ENCODE measurements at places on chromosomes 1 and 21.

GRCh38 chr1:36947384-36947783, 86.9 kb downstream of the GRIK3 start:
- no peak for DNase-seq

GRCh38 chr1:33346927-33347649, 26.2 kb upstream of the A3GALT2 start:
- no peak for DNase-seq

GRCh38 chr1:53154859-53155438, 12.5 kb upstream of the SLC1A7 start:
- DNase-seq, result no peak

GRCh38 chr1:21950734-21951133, 13.6 kb upstream of the HSPG2 start:
- no peak for DNase-seq

DNA sequence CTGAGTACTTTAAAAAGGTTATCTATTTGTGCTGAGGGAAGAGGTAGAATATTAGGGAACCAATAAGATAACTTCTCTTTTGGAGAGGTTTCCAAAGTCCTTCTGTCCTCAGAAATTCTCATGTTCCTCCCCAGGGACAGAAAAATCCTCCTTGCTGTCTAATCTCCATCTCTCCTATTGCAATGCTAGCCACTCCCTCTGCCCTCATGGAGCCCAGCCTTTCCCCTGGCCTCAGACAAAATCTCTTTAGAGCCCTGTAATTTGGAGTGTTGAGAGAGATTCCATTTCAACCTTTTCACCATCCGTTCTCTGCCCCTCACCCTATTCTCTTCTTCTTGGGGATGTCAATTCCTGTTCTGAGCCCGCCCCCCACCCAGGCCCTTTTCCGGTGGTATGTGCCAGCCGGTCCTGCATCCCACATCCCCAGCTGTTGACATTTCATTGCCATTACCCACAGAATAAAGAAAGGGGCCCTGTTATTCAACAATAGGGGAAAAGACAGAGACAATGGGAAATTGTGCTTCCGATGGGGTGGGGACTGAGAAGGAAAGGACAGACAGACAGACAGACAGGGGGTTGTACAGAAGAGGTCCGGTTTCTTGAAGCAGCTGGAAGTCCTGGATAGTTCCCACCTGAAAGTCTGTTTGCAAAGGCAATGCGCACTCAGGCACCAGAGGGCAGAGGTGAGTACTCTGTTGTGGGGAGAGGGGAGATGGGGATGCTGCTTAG, at the start of gene HAPLN2:
Gene HAPLN2, plus strand, starts transcription at position 563 of the 729 bp plus-strand sequence. CDS start 4,076 bp downstream, outside the sequence.
- DNase-seq, result no peak

DNA sequence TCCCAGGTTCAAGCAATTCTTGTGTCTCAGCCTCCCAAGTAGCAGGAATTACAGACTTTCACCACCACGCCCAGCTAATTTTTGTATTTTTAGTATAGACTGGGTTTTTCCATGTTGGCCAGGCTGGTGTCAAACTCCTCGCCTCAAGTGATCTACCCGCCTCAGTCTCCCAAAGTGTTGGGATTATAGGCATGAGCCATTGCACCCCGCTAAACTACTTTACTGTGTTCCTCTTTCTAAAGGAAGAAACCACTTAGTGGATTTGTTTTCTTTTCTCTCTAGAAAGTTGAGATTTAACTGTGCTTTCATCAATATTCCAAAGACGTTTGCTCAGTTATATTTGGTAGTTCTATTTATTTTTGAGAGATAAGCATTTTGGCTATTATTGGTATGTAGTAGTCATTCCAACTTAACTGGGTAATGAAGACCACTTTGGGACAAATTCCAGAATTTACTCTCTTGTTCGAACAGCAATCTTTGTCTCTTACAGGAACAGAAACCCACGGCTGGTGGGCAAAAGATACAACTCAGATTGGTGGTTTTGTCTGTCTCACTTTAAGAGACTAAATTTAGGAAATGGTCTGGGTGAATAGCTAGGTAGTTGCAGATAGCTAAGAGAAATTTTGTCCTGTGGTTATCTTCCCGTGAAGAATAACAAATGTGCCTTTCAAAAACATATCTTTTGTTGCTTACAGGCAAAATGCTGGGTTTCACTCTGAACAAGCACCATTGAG, 103.5 kb upstream of the CD55 start:
- no peak for DNase-seq

DNA sequence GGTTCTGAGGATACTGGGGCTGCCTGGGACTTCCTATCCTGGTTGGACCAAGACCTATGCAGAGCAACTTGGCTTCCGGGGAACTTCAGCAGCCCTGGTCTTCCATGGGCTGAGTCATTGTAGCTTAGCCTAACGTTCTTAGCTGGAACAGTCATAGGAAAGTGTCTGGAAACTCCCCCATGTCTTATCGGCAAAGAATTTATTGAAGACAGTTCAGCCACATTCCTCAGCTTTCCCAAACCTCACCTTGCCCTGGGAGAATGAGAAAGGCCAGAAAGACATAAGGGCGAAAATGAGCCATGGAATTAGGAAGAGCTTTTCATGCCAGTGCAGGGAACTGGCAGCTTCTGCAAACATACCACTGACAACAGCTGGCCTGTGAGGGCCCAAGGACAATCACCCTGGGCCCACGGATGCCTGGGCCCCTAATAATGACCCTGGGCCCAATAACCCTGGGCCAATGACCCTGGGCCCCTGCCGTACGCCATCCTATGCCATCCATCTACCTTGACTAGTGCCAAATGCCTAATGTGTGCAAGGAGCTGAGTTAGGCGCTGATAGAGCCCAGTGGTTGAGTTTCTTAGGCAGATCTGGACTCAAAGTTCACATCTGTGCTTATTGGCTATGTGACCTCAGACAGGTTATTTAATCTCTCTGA, 114.4 kb upstream of the GADD45A start:
- DNase-seq, result no peak

GRCh38 chr1:29912425-29912824, 676.1 kb downstream of the PTPRU start:
- DNase-seq, result no peak

GRCh38 chr1:217354895-217355294, 276.0 kb downstream of the GPATCH2 start:
- no peak for DNase-seq

- no peak for DNase-seq
Observed at GRCh38 chr1:231786126-231786525, 159.5 kb downstream of the DISC1 start.

GRCh38 chr1:204254031-204254661, 40.4 kb upstream of the GOLT1A start:
- no peak for DNase-seq

DNA sequence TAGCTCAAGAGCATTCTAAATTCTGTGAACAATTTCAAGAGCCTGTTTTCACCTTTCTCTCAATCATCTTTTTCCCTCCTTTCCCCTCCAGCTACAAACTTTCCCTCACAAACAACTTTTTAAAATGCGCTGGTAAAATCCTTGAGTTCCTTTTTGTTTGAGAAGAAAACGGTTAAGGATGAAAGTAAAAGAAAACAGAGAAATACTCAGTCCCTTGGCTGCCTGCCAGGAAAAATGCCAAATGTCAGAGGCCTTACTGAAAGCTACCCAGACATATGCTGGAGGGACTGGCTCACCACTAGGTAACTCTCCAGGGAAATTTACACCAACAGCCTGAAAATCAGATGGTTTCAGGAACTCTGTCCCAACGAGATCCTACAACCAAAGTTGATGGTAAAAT, 11.0 kb upstream of the SERBP1 start:
- DNase-seq, result peak; percentile 8

- no peak for DNase-seq
Observed at GRCh38 chr1:198647055-198647454, 8.2 kb downstream of the PTPRC start.

GRCh38 chr1:26476958-26477357, 4.7 kb downstream of the HMGN2 start:
- no peak for DNase-seq

DNA sequence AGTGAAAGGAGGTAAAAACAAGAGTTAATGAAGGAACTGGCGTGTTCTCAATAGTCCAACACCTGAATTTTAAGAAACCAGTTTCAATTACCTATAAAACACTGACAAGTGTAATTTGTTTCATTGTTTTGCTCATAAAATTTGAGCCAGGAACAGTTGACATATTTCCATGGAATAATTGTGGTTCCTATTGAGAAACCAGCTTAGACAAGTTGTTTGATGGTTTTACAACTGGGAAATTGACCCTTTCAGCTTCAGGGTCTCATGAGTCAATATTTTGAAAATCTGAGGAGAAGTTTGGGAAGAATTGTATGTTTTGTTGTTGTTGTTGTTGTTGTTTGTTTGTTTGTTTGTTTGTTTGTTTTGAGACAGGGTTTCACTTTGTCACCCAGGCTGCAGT, 69.1 kb upstream of the GADD45A start:
- no peak for DNase-seq

GRCh38 chr1:21607549-21608529, 61.3 kb downstream of the RAP1GAP start:
- DNase-seq, result peak; percentile 57

DNA sequence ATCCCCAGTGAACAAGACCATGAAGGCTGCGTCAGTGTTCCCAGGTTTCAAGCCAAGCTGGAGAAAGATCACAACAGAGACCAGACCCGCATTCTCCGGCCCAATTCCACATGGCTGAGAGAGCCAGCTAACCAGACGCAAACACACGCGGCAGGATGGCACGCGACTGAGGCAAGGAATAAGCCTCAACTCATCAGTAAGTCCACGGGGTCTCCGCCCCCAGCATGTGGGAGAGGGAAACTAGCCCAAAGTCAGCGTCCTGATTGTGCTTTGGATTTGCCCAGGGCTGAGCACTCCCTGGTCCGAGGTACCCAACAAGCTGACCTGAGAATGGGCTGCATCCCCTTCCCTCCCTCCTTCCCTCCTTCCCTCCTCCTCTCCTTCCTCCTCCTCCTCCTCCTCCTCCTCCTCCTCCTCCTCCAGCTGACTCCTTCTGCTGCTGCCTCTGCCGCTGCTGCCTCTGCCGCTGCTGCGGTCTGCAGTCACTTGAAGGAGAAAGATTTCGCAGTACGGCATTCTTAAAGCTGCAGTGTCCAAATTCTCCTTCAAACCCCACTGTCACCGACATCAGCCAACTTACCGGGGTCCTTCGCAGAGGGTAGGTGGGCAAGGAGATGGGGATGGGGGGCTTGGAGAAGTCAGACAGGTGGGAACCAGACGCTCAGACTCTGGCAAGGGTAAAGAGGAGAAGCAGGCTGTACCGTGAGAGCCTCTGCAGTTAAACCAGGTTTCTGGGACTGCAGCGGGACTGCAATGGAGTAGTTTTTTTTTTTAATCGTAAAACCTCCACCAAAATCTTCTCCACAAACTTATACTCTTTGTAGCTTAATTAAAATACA, 33.0 kb upstream of the H6PD start:
- DNase-seq, result no peak

- no peak for DNase-seq
Observed at GRCh38 chr1:25338986-25339385, 852 bp downstream of the TMEM50A start.

- no peak for DNase-seq
Observed at GRCh38 chr1:187870552-187870951, 1041.8 kb downstream of the PLA2G4A start.

- DNase-seq, result no peak
Observed at GRCh38 chr1:235697508-235697907, 47.9 kb upstream of the GNG4 start.

DNA sequence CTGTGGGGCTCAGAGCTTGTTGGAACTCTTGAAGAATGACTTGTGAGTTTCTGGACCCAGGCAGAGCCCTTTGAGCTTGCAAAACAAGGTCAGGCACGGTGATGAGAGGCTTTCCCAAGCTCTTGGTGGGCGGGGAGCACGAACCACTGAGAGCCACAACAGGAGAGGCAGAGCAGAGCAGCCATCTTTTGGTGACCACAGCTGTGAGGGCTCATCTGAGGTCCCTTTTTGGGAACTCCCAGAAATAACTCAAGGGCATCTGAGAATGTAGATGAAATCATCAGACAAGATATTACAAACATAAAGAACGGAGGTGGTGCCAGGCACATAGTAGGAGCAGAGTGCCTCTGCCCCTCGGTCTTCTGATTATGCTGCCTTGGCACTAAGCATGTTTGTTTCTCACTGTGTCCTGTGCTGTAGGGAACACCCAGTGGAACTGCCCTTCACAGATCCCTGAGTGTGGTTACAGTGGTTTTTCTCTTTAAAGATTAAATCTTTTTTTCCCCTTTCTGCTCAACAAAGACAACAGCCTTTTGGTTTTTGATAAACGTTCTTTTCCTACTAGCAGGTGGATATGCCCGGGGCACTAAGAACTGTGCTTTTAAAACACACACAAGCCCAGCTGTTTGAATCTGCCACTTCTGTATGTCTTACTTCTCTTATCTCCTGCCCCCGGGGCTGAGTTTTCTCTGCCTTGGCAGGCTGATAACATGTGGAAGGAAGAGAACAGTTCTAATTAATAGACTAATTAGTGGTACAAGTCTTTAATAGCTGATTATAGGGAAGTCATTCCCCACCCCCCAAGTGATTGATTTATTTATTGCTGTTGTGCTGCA, 37.7 kb downstream of the CD34 start:
- DNase-seq, result peak; percentile 45

GRCh38 chr1:209202830-209203532, 380.5 kb upstream of the CAMK1G start:
- no peak for DNase-seq

DNA sequence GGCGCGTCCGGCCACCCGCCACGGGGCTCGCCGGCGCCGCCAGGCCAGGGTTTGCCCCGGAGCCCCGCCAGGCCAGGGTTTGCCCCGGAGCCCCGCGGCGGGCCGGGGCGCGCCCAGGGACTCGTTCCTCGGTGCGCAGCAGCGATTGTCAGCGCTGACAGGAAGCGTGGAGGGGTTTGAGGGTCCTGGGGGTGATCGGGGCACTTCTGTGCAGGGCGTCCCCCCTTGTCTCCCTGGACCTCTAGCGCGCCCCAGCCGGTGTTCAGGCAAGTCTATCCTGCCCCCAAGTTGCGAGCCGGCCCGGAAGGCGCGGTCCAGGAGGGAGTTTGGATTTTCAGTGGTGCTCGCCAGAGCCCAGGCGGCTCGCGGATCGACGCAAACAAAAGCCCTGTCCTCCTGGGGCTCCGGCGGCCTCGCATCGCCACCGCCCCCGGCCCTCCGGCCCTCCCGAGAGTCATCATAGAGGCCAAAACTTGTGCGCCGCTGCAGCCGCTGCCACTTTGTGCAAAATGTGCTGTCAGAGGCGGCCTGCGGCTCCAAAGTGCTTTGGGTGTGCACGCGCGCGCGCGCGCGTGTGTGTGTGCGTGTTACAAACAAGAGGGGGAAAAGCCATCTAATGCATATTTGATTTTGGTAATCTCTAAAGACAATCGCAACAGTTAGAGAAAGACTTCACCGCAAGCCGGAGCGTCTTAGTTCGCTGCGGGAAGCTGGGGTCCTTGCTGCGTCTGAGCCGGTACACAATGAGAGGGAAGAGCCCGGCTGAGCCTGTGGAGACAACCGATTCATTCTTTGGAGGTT, 1.0 kb downstream of the ROR1 start:
- DNase-seq, result no peak

DNA sequence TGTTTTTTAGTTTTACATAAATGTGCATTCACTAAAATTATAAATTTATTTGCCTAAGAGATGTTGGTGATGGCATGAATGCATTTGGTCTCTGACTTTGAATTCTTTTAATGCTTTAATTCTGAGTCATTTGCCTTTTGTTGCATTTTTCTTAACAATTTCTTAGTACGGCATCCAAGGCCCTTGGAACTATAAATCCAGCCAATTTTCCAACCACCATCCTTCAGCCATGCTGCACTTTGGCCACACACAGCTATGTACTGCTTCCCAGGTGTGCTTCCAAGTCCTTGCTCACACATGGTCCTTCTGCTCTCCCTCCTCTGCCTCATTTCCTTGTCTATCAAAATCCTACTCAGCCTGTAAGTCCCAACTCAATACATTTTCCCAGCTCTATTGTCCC, 161.0 kb downstream of the DHRS3 start:
- no peak for DNase-seq

All from stimulated activated CD8-positive, alpha-beta memory T cell treated with anti-CD3 and anti-CD28 coated beads, Interleukin-15, amount 100 ng/mL, for 48 hours (primary cell).